Mesothelial cell of epicardium (in vitro differentiated cells): ENCODE measurements at places on chromosomes 5 and 9.

- DNase-seq: no peak
Measured at GRCh38 chr5:133123297-133123696, 71.5 kb downstream of the HSPA4 start.

- no peak for DNase-seq
Measured at GRCh38 chr9:125524583-125525355, 182.2 kb downstream of the MAPKAP1 start.

DNA sequence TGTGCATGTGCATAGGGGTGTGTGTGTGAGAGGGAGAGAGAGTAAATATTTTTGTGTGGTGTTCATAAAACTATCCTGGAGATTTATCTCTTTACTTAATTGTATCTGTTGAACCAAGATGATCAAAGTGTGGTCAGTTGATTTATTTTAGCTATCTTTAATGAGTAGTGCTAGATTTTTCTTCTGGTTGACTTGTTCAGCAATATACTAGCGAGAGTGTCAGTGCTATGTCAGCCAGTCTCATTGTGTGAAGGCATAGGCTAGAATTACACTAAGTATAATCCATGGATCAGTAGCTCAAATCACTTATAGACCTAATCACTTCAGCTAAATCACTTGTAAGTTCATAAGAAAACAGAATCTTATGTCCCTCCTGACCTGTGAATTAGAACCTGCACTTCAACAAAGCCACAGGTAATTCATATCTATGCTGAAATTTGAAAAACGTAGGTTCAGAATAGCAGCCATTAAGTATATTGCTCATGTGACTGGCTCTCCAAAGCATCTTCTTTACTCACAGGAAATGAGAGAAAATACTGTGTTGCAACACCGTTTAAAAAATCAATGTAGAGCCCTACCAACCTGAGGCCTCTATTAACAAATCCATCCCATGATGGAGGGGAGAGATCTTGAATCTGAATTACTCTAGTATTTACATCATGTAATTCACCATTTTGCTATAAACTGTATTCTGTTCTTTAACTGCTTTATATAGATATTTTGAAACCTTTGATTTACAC, 203.1 kb upstream of the ACTBL2 start:
- DNase-seq: no peak

DNA sequence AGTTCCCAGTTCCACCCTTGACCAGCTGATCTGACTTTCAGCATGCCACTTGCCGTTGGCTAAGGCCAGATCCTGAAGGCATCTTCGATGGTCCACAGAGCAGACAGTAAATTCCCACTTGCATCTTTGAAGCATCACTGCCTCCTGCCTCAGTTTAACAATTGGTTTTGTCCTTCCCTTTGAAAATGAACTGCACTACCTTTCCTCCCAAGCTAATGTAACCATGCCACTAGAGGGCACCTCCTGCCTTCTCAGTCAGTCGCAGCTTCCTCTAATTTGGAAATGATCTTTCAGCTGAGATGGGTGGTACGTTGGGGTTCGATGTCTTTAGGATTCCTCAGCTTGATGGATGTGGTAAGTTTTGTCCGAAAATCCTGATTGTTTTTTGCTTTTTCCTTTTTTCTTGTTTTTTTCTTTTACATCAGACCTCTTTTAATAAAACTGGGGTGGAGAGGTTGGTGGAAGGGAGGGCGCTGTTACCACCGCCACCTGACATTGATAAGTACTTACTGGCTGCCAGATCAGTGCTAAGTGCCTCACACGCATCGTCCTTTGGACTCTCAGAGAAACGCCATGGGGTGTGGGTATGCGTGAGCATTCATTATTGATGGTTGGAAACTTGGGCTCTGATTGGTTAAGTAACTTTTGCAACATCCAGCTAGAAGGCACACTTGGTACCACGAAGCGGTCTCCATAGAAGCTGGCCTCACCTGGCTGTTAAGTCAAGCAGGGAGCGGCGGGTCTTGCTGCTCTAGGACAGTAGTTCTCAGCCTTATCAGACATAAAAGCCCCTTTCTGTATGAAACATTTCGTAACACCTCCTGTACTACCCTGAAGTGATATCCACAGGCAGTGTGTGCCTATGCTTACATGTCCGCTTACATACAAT, 16.9 kb downstream of the PTTG1 start:
- peak; percentile 41 for DNase-seq

DNA sequence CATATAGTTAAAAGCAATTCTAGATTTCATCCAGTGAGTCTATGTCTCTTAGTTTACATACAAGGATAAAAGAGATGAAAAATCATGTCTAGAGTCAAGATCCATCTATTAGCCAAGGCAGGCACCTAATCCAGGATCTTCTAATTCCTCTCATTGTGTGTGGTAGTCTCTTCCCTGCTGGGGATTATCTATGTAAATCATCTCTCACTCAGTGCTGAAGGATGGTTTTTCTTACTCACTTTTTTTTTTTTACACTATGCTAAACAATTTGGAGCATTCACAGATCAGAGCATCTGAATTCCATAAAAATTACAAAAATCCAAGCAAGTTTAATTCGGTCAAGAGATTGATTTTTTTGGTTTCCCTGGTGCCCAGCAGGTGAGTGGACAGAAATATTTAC, 154.9 kb upstream of the GDNF start:
- no peak for DNase-seq

DNA sequence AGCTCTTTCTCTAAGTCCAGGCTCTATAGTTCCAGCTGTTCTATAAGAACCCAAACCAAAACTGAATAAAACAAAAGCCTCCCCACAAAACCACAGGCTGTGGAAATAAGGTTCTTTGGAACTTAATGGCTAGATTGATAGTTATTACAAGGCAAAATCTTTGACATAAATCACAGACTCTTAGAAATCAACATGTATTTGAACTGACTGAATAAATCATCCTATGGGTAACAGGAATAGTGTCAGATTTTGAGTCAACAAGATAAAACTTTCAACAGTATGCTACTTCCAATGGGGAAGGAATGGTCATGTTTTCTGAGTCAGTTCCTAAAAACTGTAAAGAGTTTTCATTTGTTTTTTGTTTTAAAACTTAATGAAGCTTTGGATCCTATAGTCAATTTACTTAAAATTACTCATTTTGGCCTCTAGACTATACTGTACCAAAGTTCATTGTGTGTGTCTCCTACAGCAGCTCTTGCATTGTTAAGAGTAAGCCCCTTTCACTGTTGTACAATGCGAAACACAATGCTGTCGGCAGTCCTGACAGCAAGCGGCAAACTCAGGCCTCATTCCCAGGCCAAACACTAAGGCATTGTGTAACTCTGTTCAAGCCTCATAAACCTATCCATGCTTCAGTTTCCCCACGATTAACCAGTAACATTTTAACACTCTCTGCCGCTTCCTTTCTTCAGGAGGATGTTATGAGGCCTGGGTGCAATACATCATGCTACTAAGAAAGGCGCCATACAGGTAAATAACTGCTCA, 134.1 kb downstream of the ARL15 start:
- no peak for DNase-seq

- no peak for DNase-seq
Measured at GRCh38 chr5:15254607-15255006, 245.4 kb upstream of the FBXL7 start.

GRCh38 chr5:110945874-110946436, 125.6 kb upstream of the TSLP start:
- no peak for DNase-seq

DNA sequence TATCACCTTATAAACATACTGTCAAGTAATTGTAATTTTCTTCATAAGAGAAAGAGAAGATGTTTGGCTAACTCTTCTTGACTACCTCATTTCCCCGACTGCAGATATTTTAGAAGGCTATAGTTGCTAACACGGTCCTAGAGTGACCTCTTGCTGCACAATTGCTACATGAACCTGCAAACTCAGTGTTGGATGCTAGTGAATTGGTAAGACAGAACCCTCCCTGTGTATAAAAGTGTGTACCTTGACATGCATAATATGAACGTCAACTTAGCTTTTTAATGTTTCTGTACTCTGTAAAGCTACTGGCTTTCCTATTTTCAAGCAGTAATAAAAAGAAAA, 46.7 kb upstream of the CER1 start:
- no peak for DNase-seq

DNA sequence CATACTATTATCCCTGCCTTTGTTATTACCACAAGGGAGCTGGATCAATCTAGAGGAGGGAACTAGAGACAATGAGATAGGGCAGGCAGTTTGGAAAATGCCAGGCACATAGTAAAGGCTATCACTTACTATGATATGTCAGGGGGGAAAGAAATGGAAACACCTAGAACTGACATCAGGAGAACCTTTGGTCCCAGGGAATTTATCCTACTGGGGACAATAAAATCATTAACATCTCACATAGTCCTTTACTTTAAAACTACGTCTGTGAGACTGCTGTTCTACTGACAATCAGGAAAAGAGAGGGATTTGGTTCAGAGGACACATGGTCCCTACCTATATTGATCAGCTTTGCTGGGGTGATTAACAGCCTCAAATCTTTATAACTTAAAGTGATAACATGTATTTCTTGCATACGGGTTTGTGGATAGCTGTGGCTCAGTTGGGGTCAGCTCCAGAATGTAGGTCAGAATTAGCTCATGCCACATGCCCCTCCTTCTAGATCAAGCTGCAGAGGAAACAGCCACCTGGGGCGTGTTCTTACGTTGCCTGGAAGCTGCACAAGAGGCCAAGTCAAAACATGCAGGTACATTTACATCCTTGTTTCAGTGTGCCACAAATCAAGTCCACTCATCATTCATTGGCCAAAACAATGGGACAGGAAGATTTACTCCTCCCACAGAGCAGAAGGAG, 43.9 kb upstream of the ALDOB start:
- no peak for DNase-seq

DNA sequence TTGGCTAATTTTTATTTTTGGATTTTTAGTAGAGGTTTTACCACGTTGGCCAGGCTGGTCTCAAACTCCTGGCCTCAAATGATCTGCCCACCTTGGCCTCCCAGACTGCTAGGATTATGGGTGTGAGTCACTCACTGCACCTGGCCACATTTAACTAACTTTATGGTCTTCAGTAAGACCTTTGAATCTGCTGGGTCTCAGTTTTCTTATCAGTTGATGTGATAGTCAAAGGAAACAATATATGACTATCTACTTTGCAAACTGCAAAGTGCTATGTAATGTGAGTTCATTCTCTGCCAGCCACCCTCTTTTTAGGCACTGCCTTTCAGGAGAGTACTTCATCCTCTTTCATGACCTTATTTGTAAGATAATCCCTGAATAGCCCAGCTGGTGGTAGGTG, 474.7 kb downstream of the PDE4D start:
- no peak for DNase-seq

GRCh38 chr9:122338994-122339393, 31.8 kb upstream of the PTGS1 start:
- DNase-seq: no peak

DNA sequence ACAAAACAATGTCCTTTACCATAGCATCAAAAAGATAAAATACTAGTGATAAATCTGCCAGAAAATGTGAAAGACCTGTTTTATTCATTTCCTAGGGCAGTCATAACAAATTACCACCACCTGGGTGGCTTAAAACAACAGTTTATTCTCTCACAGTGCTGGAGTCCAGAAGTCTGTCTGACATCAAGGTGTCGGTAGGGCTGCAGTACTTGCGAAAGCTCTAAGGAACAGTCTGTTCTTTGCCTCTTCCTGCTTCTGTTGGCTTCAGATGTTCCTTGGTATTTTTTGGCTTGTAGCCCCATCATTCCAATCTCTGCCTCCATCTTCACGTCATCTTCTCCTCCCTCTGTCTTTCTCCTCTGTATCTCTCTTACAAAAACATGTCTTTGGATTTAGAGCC, 51.0 kb downstream of the PTPDC1 start:
- DNase-seq: no peak

DNA sequence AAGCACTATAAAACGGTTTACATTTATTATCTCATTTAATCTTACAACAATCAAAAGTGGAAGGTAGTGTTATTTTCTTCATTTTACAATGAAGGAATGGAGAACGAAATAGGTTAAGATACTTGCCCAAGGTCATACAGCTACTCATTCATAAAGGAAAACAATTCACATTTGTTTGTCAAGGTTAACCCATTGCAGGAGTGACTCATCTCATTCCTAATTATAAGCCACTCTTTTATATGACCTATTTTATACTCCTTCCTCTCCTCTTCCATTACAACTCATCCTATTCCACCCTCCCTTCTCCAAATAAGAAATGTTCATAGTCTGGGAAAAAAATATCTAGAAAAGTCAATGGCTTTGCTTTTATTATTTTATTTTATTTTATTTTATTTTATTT, 29.6 kb downstream of the CRHBP start:
- no peak for DNase-seq

DNA sequence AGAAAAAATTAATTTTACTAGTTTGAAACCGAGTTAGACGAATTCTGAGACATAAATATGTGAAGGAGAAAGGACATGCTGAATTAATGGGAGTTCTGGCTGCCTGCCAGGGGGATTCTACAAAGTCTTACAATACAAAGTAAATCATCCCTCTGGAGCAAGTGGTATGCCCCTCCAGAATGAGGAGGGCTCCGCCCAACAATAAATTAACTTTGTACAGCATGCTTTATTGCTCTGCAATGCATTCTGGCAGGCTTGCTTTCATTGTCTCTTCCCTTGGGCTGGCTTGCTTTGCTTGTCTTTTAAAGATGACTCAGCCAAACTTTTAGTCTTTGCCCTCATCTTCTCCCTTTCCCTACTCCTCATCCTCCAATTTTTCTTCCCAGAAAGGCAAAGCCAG, 11.7 kb upstream of the PCDHB1 start:
- DNase-seq: peak; percentile 85

- no peak for DNase-seq
Measured at GRCh38 chr9:78005231-78006002, 26.2 kb downstream of the GNAQ start.

- DNase-seq: no peak
Measured at GRCh38 chr5:96995419-96995818, 59.5 kb downstream of the LNPEP start.

GRCh38 chr5:165887147-165887546, 2381.7 kb downstream of the MAT2B start:
- DNase-seq: no peak

DNA sequence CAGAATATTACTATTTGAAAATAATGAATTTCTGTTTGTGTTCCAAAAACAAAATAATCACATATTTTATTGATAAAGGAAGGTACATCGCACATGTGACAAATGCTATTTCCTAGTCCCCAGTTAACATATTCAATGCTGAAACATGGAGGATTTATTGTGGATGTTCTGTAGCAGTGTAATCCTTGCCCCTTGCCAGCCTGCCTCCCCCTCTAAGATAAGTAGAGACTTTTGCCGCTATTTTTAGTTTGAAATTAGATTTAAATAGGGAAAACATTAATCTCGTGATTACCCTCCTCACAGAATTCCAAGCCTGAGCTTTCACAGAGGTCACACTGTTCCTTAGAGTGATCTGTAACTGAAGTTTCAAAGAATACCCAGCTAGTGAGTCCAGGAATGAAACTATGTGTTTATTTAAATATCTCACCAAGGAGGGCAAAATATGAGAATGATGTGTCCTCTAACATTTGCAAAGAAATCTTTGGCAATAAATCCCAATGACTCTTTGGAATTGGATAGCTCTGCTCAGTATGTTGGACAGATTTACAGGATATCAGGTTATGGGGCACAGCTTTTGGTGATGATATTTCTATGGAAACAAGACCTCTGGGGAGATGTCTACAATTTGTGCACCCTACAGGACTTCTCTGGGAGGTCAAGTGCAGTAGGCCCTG, 17.3 kb downstream of the CTXN3 start:
- DNase-seq: no peak

- DNase-seq: no peak
Measured at GRCh38 chr5:31334061-31334860, 140.8 kb downstream of the CDH6 start.

GRCh38 chr5:143922718-143923117, 110.8 kb downstream of the HMHB1 start:
- no peak for DNase-seq
